ENCODE measurements at places on chromosomes 6 and 20. TPM values are rescaled to one million over a fixed set of nuclear protein-coding genes. Genes with fewer than 3 reads are reported as not detected.

MUC21 gene
- not detected for total RNA-seq

C6orf132 gene
- total RNA-seq = 42.3 TPM

TRIM40 gene
- total RNA-seq = 17.0 TPM

DNAH8 gene
- not detected for total RNA-seq

RNF217 gene
- total RNA-seq = 9.1 TPM

SDC4 gene
- total RNA-seq = 146 TPM

WFDC2 gene
- total RNA-seq = 117 TPM

CHMP4B gene
- 165 TPM for total RNA-seq

DNA sequence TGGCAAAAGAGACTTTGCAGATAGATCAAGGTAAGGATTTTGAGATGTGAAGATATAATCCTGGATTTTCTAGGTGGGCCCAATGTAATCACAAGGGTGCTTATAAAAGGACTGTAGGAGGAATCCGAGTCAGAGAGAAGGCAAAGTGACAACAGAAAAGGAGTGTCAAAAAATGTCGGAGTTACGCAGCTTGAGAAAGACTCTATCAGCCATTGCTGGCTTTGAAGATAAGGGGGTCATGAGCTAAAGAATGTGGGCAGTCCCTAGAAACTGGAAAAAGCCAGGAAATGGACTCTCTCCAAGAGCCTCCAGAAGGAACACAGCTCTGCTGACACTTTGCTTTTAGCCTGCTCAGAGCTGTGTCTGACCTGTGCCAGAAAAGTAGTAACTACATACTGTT is 8.7 kb upstream of the RWDD1 start:
- no peaks in the 10 kb centered on the region for H3K27me3 ChIP-seq
- no peak for DNase-seq
- H3K4me1 ChIP-seq = no peaks in the 10 kb centered on the region
- no peak overlapping the region for H3K4me3 ChIP-seq

GRCh38 chr6:29631209-29631810 is 1.7 kb downstream of the GABBR1 start:
- no peaks in the 10 kb centered on the region for H3K36me3 ChIP-seq
- H3K4me3 ChIP-seq = no peak overlapping the region
- no peak for DNase-seq
- H3K4me1 ChIP-seq = peaks cover 6% of the 10 kb centered on the region
- no peak overlapping the region for H3K27ac ChIP-seq

DNA sequence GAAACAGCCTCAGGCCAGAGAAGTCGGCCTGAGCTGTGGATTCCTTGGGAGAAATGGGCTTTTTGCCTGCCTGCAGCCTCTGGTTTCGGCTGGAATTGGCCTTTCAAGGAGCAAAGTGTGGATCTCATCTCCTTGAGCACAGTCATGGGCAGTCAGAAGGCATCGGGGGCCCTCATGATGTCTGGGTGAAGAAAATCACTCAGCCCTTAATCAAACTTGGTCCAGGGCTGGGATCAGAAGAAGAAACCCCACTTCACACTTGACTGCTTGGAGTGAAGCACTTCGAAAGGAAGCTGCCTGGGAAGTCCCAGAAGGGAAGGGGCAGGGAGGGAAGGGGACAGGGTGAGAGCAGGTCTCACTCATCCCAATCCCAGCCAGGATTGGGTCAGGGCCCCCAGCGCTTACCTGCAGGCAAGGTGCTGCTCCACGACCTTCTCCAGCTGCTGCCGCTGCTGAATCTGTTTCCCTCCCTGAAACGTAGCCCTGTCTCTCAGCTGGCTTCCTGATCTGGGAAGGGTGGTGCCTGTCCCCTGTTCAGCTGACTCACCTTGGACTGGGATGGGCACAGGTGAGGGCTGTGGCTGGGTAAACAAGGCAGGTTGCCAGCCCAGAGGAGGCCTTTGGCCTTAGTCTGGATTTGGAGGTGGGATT is at the start of gene SDCBP2:
Gene SDCBP2, minus strand, starts transcription at position 460 of the 651 bp plus-strand sequence. CDS start 8,723 bp downstream, outside the sequence.
- peak within 1 kb of the TSS; percentile 70 for H3K4me3 ChIP-seq
- no peaks in the 10 kb centered on the region for H3K36me3 ChIP-seq
- peak within 1 kb of the TSS; percentile 97 for H3K27ac ChIP-seq
- no peaks in the 10 kb centered on the region for H3K27me3 ChIP-seq
- H3K4me1 ChIP-seq = peaks cover 6% of the 10 kb centered on the region

- no peaks in the 10 kb centered on the region for H3K36me3 ChIP-seq
- H3K4me1 ChIP-seq = no peaks in the 10 kb centered on the region
- no peaks in the 10 kb centered on the region for H3K27me3 ChIP-seq
- H3K4me3 ChIP-seq = no peak overlapping the region
- no peak overlapping the region for H3K27ac ChIP-seq
Measured at GRCh38 chr6:150697515-150697914, 97.8 kb downstream of the PLEKHG1 start.

DNA sequence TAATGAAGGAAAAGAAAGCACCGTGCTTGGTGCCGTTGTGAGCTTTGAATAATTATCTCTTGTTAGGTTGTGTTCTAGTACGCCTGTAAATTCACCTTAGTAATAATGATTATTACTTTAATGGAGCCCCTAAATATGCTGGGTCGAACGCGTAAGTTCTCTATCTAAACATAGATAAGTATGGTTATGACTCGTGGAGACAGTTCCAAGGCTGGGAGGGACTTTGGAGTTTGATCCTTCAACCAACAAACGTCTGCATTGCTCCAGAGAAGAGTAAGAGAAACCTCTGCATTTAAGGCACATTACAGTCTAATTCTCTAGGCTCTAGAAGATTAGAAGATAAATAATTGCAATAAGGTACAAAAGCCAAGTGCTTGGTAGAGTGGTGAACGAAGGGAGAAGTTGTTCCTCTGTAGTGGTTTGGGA is 514 bp downstream of the ACOT13 start:
- peak overlapping the region; percentile 49 for H3K4me3 ChIP-seq
- H3K36me3 ChIP-seq = no peaks in the 10 kb centered on the region
- H3K4me1 ChIP-seq = peaks cover 13% of the 10 kb centered on the region

DNA sequence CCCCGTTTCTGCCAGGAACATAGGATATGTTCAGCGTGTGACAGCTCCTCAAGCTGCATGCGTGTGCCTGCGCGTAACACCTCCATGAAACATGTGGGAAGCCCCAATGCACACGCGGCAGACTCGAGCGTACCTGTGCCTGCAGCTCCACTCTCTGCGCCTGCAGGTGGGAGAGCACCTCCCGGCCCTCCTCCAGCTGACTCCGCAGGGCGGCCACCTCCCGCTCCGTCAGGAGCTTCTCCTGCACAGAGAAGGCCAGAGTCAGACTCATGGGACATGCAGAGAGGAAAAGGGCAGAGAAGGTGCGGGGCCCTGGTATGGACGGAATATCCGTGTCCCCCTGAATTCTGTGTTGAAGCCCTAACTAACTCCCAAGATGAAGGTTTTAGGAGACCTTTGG is 22.4 kb downstream of the BFSP1 start:
- no peaks in the 10 kb centered on the region for H3K36me3 ChIP-seq
- no peak for DNase-seq
- no peaks in the 10 kb centered on the region for H3K27me3 ChIP-seq
- no peaks in the 10 kb centered on the region for H3K4me1 ChIP-seq
- no peak overlapping the region for H3K27ac ChIP-seq

DNA sequence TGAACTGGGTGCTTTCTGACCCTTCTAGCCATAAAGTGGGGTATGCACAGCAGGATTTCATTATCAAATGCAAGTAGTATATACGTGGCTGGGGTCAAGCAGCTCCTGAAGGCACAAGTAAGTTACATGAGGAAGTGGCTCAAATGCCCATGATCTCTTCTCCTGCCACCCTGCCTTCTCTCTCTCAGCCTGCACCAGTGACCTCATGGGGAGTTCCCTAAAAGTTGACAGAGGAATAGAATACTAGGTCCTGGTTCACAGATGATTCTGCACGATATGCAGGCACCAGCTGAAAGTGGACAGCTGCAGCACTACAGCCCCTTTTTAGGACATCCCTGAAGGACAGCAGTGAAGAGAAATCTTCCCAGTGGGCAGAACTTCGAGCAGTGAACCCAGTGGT is 282.0 kb downstream of the BCKDHB start:
- no peak for DNase-seq
- H3K36me3 ChIP-seq = no peaks in the 10 kb centered on the region
- no peaks in the 10 kb centered on the region for H3K4me1 ChIP-seq
- no peaks in the 10 kb centered on the region for H3K27me3 ChIP-seq
- no peak overlapping the region for H3K4me3 ChIP-seq
- no peak overlapping the region for H3K27ac ChIP-seq

DNA sequence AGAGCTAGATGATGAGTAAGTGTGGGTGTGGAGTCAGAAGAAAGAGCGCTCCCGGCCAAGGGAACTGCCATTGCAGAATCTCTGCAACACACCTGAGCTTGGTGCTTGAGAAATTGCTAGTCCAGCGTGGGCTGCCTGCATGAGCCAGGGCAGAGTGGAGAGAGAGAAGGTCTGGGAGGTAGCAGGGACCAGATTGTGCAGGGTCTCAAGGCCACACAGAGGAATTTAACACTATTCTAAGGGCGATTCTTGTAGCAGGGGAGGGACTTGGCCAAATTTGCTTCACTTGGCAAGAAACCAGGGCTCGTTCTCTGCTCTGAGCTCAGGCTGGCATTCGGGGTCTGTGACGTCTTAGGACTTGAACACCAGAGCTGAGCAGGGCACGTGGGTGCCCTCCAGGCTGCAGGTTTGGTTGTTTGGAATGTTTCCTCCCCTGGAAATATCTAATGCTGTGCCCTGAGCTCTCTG is 53.5 kb downstream of the BCAS4 start:
- no peaks in the 10 kb centered on the region for H3K36me3 ChIP-seq
- DNase-seq = no peak
- H3K27me3 ChIP-seq = no peaks in the 10 kb centered on the region
- H3K27ac ChIP-seq = no peak overlapping the region
- H3K4me1 ChIP-seq = no peaks in the 10 kb centered on the region

DNA sequence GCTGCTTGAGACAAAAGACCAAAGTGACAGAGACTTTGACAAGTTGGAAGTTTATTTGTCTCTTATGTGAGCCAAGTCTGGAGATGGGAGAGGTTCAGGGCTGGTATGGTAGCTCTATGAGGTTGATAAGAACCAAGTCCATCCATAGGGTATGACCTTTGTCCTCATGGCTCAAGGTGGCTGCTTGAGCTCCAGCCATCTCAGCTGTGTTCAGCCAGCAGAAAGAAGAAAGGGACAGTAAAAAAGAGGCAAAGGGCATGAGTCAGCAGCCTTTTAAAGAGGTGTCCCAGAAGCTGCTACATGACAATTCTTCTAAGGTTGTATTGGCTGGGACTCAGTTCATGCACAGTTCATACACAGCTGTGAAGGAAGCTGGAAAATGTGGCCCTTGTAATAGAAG is 49.0 kb downstream of the CD40 start:
- H3K27me3 ChIP-seq = no peaks in the 10 kb centered on the region
- DNase-seq = no peak
- no peaks in the 10 kb centered on the region for H3K36me3 ChIP-seq
- no peaks in the 10 kb centered on the region for H3K4me1 ChIP-seq
- no peak overlapping the region for H3K27ac ChIP-seq

DNA sequence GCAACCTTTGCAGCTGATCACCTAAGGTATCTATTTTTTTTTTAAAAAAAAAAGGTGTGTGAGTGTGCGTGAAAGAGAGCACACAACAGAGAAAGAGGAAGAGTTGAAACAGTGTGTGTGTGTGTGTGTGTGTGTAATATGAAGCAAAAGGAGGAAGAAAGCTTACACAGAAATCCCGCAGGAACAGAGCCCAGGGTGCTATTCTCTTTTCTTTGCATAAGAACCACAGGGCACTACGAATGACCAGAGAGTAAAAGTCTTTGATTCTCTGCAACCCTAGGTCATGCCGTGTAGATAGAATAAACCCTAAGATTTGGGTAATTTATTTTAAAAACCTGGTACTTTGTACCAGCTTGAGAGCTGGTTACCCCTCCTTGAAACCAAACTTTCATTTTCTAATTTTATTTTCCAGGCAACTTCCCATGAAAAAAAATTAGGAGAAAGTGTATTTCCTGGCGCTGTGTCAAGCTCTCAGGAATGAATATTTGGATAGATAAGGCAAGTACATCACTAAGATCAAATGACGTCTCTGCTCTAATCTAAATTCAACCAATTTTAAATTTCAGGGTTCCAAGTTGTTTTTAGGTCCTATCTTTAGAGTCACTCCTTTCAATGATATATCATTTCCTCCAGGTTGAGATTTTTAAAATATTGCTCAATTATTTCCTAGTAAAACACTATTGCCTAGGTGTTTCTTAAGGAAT is 47.9 kb upstream of the ID4 start:
- DNase-seq = no peak
- no peak overlapping the region for H3K4me3 ChIP-seq
- H3K36me3 ChIP-seq = no peaks in the 10 kb centered on the region
- H3K27me3 ChIP-seq = no peaks in the 10 kb centered on the region
- no peak overlapping the region for H3K27ac ChIP-seq

- H3K27ac ChIP-seq = no peak overlapping the region
- no peak for DNase-seq
- no peak overlapping the region for H3K4me3 ChIP-seq
- H3K27me3 ChIP-seq = no peaks in the 10 kb centered on the region
- H3K36me3 ChIP-seq = no peaks in the 10 kb centered on the region
- H3K4me1 ChIP-seq = no peaks in the 10 kb centered on the region
Measured at GRCh38 chr20:4846821-4847220, 125.1 kb downstream of the PRND start.

- H3K4me3 ChIP-seq = no peak overlapping the region
- no peaks in the 10 kb centered on the region for H3K27me3 ChIP-seq
- no peaks in the 10 kb centered on the region for H3K4me1 ChIP-seq
Measured at GRCh38 chr6:120826253-120826652, 508.0 kb downstream of the TBC1D32 start.

DNA sequence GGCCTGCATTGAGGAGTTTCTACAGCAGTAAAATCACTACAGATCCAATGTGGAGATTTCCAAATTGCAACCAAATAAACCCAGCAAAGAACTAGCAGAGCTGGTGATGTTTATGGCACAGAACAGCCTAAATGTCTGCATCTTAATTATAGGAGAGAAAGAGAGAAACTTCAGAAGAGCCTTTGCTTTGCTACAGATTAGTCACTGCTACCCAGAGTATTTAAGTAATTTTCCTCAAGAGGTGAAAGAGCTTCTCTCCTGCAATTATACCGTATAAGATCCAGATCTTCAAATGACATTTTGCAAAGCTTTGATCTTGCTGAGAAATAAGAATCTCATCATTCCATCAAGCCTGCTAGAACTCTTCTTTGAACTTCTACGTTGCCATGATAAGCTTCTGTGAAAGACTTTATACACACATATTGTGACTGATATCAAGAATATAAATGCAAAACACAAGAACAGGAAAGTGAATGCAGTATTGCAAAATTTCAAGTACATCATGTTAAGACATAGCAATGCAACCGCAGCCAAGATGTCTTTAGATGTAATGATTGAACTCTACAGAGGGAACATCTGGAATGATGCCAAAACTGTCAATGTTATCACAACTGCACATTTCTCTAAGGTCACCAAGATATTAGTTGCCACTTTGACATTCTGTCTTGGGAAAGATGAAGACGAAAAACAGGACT is 48.0 kb downstream of the MKKS start:
- no peak overlapping the region for H3K27ac ChIP-seq
- no peaks in the 10 kb centered on the region for H3K36me3 ChIP-seq
- no peaks in the 10 kb centered on the region for H3K4me1 ChIP-seq
- no peak for DNase-seq
- no peaks in the 10 kb centered on the region for H3K27me3 ChIP-seq

DNA sequence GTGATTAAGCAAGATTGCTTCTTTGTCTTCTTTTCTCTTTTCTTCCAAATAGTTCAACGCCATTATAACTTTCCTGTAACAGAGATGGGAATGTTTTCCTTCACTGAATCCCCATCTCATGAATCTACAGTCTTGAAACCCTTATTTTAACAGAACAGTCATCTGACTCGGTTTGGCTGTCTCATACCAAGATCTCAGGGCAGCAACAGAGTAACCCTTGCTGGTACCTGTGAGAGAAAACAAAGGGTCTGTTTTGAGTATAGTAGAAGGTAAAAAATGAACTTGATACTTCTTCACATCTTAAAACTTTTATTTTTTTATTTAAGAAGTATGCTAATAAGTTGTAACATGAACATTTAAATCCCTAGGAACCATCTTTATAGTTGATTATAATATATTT is 19.6 kb upstream of the DSE start:
- H3K4me3 ChIP-seq = no peak overlapping the region
- H3K4me1 ChIP-seq = no peaks in the 10 kb centered on the region
- H3K27me3 ChIP-seq = no peaks in the 10 kb centered on the region
- no peaks in the 10 kb centered on the region for H3K36me3 ChIP-seq
- H3K27ac ChIP-seq = no peak overlapping the region
